ENCODE measurements at places on chromosomes 12 and 14. TPM values are rescaled to one million over a fixed set of nuclear protein-coding genes. Genes with fewer than 3 reads are reported as not detected.
A peak's percentile ranks its signal among the peaks of the same experiment; 100 is the strongest.

DNA sequence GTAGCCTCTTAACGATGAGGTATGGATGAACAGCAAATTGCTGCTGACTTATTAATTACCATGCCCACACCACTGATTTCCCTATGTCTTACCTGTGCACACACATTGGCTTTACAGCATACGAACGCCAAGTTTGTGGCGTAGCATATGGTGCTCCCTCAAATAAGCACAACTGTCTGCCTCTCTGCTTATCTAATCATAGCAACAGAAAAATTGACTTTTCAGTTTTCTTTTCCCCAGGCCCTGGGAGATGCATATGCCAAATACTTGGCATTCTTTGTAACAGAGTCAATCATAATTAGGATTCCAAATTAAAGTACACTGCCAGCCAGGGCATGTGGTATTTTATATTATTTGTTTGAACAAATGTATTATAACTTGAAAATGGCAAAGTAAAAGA lies 625.5 kb downstream of the DIO2 start:
- no peak for DNase-seq

DNA sequence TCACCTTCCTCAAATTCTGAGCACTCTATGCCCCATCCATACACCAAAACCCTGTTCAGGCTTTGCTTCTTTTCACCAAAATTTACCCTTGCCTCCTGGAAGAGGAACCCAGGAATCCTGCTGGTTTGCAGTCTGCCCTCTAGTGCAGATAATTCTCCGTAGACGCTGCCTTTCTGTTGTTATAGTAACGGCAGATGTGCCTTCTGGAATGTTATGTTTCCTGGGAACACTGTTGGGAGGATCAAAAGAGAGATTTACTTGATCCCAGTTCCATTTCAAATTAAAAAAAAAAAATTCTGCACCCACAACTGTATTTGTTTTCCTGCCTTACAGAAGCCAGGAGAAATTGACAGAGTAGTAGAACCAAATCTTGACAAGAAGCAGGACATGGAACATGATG lies 104.2 kb upstream of the RMST start:
- DNase-seq: no peak

ARHGAP9 gene
- 40.5 TPM for total RNA-seq

ACSM4 gene
- not detected for total RNA-seq

GRCh38 chr14:81710232-81710845 lies 176.7 kb upstream of the SEL1L start:
- peak; percentile 33 for DNase-seq

- DNase-seq: no peak
Measured at GRCh38 chr12:24678436-24678835, 270.5 kb downstream of the BCAT1 start.

DNA sequence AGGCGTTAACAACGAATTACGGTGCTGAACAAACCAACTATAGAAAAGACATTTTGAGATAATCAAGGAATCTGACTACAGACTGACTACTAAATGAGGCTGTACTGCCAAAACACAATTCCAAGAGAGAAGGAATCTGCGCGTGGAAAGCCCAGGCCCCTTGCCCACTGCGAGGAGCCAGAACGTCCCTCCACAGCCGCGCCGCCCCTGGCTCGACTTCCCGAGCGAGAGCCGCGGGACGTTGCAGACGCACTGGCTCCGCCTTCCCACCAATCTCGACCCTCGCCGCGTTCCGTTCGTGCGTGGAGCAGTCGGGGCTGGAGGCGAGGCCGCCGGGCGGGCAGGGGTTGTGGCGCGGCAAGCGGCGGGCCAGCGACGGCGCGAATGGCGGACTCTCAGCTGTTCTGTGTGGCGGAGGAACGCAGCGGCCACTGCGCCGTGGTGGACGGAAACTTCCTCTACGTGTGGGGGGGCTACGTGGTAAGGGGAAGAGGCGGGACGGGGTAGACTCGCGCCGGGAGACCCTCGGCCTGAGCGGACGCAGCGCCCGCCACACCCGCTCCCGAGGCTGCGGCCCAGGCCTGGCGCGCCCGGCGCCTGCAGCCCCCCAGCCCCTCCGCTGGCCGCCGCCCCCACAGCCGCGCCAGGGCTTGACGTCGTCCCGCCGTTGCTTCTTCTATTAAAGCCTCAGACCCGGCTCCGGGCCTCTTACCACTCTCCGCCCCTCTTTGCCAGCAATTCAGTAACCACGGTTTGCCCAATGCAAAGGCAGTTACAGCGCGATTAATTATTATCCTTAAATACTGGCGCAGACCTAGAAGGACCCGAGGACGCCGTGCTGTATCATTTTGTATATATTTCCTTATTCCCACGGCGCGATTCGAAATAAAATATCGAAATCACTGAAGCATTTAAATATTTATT lies at the start of gene KLHDC1:
TSS of gene KLHDC1 (plus strand) at position 310 of the 924 bp plus-strand sequence. CDS start at position 385, 75 bp downstream.
- peak; percentile 76 for DNase-seq

GRCh38 chr12:93713060-93713459 lies 35.9 kb downstream of the CRADD start:
- no peak for DNase-seq

DNA sequence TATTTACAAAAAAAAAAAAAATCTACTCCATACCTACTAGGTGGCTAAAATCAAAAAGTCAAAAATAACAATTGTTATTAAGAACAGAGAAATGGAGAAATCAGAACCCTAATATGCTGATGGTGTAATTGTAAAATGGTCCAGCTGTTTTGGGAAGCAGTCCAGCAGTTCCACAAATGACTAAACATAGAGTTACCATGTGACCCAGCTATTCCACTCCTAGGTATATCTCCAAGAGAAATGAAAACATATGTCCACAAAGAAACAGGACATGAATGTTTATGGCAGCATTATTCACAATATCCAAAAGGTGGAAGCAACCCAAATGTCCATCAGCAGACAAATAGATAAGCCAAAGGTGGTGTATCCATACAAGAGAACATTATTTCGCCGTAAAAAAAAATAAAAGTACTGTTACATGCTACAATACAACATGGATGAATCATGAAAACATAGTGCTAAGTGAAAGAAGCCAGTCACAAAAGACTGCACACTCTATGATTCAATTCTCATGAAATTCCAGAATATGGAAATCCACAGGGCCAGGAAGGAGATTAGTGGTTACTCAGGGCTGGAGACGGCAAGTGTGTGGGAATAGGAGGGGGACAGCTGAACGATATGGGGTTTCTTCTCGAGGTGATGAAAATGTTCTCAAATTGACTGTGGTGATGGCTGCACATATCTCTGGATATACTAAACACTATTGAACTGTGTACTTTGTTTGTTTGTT lies 9.1 kb upstream of the DPF3 start:
- no peak for DNase-seq

- DNase-seq: no peak
Measured at GRCh38 chr12:128687851-128688250, 135.9 kb downstream of the SLC15A4 start.

LRP1 gene
- 449 TPM for total RNA-seq

VASH1 gene
- total RNA-seq: 18.0 TPM

DNA sequence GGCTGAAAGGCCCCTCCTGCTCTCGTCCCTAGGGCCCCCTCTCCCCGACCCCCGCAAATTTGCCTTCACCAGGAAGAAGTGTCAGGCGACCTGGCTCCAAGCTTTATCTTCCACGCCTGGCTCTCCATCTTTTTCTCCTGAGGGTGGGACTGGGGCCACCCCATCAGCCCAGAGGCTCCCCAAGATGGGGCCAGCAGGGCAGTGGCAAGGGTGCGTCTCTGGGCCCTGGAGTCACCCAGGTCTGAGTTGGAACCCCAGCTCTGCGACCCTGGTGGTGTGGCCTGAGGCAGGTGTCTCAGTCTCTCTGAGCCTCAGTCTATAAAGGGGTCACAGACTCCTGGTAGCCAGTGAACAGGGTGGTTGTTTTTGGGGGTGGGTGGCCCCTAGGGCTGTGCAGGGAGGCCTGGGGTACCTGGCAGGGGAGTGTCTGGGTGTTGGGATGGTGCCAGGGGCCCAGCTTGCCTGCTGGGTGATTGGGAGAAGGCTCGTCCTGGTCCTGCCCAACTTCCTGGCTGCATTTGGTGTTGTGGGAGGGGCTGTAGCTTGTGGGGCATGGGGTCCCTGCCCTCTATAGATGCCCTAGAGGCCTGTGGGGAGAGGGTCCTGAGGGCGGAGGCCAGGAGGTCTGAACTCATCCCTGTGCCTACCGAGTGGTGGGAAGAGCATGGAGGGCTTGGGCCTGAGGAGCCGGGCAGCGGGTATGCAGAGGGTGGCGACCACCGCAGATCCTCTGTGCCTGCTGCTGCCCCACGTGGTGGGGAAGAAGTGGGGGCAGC lies 7.6 kb downstream of the KIF26A start:
- no peak for DNase-seq

KRT77 gene
- total RNA-seq: not detected

- no peak for DNase-seq
Measured at GRCh38 chr14:93173943-93174395, 10.7 kb downstream of the MOAP1 start.

GRCh38 chr14:90692826-90693225 lies 123.4 kb downstream of the TTC7B start:
- no peak for DNase-seq

DNA sequence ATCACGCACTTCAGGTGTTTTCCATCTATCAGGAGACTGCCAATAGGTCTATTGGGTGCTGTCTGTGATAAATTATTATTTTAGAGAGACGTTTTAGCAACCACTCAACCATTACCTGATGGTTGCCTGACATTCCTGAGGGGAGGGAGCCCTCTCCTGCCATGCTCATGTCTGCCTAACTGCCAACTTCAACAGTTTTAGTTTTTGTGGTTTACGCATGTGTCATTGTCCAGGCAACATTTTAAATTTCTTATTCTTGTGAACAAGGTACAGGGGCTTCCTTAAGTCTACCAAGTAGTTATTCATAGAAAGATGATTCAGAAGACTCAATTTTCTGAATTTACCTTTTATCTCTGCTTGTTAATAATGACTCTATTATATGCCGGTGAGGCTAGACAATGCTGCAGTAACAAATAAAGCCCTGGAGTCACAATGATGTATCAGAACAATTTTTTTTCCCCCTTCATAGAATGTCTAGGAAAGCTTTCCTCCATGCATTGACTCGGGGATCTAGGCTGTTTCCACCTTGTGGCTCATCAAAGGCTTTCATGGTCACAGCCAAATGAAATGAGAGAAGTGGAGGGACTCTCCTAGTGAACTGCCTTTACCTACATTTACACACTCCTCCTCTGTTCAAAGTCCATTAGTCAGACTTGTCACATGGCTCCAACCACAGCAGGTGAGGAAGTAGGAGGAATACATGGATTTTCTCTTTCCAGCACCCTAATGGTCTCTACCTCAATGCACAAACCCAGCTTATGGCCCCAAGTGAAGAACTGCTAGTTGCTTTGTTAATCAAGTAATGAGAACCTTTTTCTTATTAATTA lies 225.8 kb downstream of the CRADD start:
- no peak for DNase-seq

DNA sequence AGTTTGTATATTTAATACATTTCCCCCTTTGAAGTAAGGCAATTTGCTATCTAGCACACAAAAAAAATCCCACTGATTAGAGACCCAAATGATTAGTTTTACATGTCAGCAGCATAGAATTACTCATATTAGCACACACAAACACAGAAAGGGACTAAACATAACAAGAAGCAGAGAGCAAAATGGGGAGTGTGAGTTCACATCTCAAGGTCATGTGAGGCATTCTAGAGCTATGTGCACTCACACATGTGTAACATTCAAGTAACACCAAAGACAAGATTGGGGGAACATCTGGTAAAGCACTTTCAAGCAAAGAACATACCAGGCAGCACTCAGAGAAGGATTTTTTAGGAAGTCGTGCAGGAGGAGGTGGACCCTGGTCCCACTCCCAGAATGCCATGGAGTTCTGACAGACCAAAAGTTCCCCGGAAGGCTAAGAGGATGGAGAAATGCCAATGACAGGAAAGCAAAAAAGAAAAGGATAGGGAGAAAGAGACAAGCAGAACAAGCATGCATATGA lies 105.8 kb upstream of the SINHCAF start:
- DNase-seq: no peak

LUM gene
- 41.7 TPM for total RNA-seq

TPPP2 gene
- not detected for total RNA-seq

GRCh38 chr14:95998656-95999055 lies 40.5 kb upstream of the C14orf132 start:
- DNase-seq: no peak

NEK9 gene
- 107 TPM for total RNA-seq

DNA sequence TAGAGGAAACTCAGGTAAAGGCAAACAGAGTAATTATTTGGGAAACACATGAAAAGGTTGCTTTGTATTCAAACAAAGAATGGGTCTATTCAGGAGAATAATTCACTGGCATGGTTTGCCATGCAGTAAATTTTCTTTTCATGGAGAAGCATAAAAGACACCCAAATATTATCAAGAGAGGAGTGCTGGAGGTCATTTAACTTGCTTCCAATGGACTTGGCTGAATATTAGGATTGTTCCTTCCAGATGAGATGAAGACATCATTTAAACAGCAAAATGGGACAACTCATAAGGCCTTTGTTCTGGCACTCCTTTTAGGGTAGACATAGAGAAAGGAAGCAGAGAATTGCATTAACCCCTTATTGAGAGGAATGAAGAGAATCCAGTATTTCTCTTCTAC lies 38.7 kb downstream of the WIF1 start:
- no peak for DNase-seq

DNA sequence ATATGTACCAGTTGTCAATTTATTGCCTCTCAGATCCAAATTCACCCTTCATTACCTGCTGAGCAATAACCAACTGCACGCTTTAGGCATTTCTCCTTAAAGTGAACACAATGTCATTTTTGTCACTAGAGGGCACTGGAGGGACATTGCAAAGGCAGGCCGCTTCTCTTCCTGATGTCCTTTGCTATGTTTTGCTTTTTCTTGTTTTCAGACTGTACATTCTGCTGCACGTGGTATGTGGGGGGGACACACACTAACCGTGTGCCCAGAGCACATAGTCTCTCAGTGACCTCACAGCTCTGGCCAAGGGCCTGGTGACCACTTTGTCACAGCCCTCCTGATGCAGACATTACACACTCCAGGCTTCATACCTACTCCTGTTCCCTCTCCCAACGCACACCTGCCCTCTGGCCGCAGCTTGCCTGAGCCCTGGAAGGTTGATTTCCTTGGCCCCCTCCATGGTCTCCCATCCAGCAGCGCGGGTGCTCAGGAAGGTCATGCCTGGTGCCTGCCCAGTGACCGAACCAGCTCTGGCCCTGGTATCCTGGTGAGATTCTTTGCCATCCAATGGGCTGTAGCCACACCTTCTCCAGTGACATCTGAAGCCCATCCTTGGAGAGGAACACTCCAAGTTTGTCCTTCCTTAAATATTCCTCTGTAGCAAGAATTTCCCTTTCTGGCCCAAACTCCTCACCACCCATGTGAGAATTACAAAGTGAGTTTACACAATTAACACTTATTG lies 39.9 kb downstream of the MYO1H start:
- DNase-seq: no peak

- DNase-seq: no peak
Measured at GRCh38 chr12:93429448-93429847, 12.3 kb downstream of the UBE2N start.

- no peak for DNase-seq
Measured at GRCh38 chr12:101027200-101027599, 182.8 kb downstream of the SLC5A8 start.

- DNase-seq: no peak
Measured at GRCh38 chr14:86296173-86296572, 766.2 kb downstream of the FLRT2 start.
